NCI-H2081 treated with DMSO at 0.1 percent for 48 hours (cell line): ENCODE measurements at places on chromosomes 12 and 14.

GRCh38 chr12:96687719-96688118, 198.3 kb downstream of the CFAP54 start:
- no peak for DNase-seq

DNA sequence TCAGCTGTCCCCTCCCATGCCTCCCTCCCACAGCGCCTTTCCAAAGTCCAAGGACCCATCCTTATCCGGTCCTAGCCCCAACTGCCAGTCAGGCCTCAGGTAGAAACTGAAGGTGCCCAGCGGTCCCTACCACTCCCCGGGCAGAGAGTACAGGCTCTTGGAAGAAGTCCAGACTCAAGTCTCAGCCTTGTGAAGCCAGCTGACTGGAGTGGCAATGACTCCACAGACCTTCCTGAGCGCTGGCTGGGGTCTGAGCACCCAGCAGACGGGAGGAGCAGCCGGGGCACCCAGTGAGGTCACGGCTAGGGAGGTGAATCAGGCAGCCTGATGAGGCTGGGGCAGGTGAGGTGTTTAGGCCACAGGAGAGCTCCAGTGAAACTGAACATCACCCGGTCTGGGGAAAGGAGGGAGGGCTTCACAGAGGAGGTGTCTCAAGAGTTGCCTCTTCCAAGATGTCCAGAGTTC, 60.0 kb downstream of the ITPK1 start:
- no peak for DNase-seq

DNA sequence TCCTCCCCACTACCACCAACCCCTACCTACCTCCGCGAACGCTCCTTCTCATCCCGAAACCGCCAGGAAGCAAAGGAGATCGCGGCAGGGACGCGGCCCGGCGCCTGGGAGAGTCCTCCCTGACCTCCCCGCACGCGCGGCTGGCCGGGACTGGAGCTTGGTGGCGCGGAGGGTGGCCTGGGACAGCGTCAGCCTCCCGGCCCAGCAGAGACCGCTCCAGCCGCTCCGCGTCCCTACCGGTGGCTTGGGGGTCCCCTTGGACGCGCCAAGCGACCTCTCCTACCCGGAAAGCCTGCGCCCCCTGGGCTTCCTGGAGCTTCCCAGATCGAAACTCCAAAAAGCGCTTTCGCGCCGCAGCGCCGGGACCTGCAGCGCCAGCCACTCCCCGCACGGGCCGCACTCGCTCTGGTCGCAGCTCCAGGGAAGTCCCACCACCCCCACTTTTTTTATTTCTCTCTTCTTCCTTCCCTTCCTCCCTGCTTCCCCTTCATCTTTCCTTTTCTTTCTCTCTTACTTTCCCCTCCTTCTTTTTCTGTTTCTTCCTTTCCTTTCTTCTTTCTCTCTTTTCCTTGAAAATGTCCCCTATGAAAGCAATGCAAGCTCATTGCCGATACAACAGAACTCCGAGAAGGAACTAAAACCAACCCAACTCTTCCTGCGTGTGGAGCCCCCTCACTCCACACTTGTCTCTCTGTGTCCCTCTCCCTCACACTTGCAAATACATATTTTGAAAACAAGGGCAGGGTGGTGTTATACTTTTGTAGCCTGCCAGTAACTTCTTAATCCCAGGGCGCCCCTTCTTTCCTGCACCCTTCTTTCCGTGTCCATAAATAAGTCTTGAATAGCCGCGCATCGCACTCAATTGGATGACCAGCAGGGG, 3.8 kb downstream of the DIO3 start:
- DNase-seq: no peak

GRCh38 chr12:56633468-56634241, 3.5 kb upstream of the BAZ2A start:
- DNase-seq: no peak

DNA sequence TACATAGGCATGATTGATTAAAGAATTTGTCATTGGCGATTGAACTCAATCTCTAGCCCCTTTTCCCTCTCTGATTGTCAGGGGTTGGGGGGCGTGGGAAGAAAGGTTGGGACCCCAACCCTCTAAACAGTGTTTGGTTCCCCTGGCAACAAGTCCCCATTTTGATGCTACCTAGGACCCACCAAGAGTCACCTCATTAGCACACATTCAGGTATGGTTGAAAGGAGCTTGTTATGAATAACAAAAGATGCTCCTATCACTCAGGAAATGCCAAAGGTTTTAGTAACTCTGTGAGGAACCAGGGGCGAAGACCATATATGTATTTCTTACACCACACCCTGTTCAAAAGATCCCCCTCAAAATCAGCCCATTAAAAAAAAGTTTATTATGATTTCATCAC, 14.3 kb downstream of the RNF212B start:
- no peak for DNase-seq

- no peak for DNase-seq
These were observed 142.1 kb downstream of the MED13L start for GRCh38 chr12:116135209-116135930.

DNA sequence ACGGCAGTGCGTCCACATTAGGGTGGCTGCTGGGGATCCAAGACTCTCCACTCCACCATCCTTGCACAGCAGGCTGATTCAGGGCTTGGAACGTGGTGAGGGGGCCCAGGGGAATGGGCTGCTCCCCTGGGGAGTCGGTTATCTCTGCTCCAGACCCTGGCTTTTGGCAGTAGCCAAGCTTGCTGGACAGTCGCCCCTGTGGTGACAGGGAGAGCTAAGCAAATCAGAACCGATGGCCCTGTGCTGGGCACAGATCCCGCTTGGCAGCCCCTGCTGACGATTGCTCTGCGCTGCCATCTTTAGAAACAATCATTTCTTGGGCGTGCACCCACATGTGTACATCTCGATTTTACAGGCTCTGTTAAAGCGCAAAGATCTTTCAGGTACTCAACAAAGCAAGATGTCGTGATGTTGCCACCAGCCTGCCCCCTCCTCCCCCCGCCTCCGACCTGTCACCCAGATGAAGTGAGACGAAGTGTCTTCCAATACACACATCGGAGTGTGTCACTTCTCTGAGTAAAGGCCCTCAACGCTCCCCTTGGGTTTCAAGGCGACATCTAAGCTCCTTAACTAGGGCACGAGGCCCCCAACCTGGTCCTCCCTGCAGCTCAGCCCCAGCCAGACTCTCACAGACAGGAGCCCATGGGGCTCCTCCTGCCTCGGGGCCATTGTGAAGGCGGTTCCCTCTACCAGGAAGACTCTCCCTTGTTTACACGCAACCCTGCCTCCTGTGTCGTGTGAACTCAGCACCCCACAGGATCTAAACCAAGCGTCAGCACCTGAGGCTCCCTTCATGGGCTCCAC, 55.6 kb downstream of the PITPNM2 start:
- DNase-seq: no peak

GRCh38 chr14:68040633-68041369, 221.2 kb downstream of the RAD51B start:
- no peak for DNase-seq

DNA sequence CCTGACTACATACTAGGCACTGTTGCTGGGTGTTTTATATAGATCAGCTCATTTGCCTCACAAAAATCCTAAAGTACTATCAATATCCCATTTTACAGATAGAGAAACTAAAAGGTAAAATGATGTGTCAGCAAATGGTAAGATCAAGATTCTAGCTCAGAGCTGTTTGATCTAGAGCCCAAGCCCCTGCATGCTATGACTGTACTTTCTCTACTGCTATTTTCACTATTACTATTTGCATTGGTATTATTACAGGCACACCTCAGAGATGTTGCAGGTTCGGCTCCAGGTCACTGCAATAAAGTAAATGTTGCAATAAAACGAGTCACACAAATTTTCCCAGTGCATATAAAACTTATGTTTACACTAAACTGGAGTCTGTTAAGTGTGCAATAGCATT, 10.9 kb downstream of the ISCU start:
- DNase-seq: no peak

DNA sequence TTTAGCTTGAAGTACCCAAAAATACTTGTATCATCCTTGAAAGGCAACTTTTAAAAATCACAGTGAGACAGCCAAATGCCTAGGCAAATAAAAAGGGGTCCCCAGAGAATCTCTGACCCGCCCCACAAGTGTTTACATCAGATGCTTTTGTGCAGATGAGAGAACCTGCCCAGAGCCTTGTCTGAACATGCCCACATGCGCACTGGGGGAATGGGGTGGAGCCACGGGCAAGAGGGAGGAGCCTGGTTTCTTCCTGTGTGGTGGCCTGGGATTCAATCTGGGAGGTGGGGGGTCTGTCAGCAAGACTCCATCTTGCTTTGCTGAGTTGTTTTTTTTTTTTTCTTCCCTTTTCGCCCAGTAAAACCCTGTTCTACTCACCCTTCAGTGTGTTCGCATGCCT, 381.7 kb upstream of the CCDC196 start:
- DNase-seq: no peak
